ENCODE measurements at places on chromosomes 3 and 15.

GRCh38 chr3:149390772-149391212 lies 13.3 kb upstream of the TM4SF1 start:
- DNase-seq: no peak

- DNase-seq: no peak
These were observed 598.1 kb downstream of the GOLGA6L6 start for GRCh38 chr15:19943515-19943914.

GRCh38 chr3:116029266-116029665 lies 406.0 kb downstream of the GAP43 start:
- DNase-seq: no peak

DNA sequence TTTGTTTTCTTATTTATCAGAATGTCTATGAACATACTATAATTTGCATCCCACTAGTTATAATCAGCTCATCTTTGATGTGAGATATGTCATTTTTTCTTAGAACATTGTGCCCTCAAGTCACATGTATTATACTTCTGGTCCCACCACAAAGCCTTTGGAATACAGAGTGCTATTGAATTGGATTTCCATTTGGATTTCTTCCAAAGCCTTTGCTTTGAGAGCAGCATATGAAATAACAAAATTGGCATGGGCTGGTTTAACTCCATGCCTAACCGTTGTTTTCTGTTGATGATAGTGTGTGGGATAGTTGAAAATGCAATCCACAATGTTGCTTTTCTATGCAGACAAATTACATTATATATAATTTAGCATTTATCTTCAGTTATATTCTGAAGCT lies 284.5 kb upstream of the PLSCR5 start:
- DNase-seq: no peak

DNA sequence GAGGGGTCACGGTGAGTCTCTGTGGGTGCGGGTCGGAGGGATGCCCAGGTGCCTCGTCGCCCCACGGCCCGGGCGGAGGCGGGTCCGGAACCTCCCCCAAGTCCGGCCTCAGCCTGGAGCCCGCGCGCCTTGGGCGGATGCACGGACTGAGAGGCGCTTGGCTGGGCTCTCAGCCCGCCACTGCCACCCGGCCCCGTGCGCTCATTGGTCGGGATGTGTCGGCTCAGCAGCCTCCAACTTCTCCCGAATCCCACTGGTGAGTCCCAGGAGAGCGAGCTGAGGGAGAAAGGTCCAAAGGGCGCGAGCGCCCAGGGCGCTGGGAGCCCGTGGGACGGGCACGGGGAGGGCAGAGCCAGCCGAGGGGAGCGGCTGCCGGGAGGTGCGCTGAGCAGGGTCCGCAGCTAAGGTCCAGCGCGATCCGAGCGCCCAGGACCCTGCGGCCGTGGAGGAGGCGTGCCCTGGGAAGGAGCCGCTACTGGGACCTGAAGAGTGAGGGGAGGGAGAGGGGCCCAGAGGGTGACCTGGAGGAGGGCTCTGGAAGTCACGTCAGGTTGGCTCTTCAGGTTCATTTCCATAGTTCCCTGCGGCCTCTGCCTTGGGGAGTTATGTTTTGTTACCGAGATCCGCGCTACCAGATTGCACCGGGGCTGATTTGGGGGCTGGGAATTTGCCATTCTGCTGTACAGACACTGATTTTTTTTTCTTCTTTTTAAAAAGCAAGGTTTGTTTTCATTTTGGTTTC lies at the start of gene MME:
TSS of gene MME (plus strand) at position 574 of the 742 bp plus-strand sequence. CDS start 3,849 bp downstream, outside the sequence.
- DNase-seq: no peak

DNA sequence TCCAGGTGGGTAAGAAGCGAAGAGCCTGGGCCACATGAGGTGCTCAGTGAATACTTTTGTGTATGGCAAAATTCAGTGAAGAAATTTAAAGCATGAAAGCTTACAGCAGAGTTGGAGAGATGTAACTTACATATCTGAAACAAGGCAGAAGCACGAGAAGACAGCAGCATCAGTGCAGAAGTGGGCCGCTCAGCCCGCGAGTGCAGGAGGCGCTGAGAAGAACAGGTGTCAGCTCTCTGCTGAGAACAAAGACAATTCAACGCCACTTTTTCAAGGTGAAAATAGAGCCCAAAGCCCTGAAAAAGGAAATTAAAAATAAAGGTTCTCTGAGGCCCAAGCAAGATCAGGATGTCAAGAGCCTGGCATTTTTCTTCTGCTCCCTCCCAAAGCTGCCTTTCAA lies 58.3 kb downstream of the RBPMS2 start:
- no peak for DNase-seq

GRCh38 chr15:95059346-95059905 lies 828.1 kb downstream of the MCTP2 start:
- no peak for DNase-seq

GRCh38 chr15:69017978-69018377 lies 3.5 kb downstream of the NOX5 start:
- DNase-seq: no peak
